T1000 (cell line): ENCODE measurements at places on chromosomes 3 and 15.

DNA sequence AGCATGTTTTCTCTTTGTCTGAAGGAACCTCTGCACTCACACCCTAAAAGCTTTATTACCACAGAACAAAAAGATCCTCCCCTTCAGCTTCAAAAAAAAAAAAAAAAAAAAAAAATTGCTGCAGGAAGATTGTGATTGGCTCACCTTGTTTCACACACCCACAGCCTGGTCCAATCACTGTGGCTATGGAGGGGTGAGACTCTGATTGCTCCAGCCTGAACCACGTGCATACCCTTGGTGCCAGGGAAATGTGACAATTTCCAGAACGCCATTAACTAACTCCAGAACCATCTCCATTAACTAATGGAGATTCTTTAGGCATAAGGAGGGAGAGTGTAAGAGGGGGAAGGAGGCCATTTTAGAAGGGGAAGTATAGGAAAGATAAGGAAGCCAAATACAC lies 106.5 kb upstream of the CRBN start:
- DNase-seq: no peak

- DNase-seq: no peak
Measured at GRCh38 chr15:95091444-95091843, 860.1 kb downstream of the MCTP2 start.

- no peak for DNase-seq
Measured at GRCh38 chr3:162143180-162143579, 646.6 kb downstream of the OTOL1 start.

- DNase-seq: no peak
Measured at GRCh38 chr3:188671971-188672370, 499.8 kb upstream of the TPRG1 start.

- no peak for DNase-seq
Measured at GRCh38 chr3:120708408-120708807, 26.4 kb upstream of the HGD start.
